ENCODE measurements at places on chromosomes 11 and 22. TPM values are rescaled to one million over a fixed set of nuclear protein-coding genes. Genes with fewer than 3 reads are reported as not detected.

ANO9 gene
- total RNA-seq: 18.4 TPM

SCUBE2 gene
- 0.89 TPM for total RNA-seq

DNA sequence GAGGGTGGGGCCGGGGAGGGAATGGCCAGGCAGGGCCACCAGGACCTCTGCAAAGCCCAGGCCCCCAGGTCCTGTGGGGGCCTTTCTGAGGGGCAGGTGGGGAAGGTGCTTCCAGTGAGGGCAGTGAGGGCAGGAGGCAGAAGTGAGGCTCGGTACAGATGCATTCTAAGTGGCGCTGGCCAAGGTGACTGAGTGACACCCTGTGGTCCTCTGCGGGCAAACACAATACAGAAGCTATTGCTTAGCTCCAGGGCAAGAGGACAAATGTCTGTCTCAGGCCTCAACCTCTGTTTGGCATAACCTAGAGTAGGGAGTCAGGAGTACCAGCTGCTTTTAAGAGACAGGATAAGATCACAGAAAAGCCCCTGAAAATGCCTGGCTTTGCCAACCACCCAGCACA is 31.3 kb downstream of the B3GAT1 start:
- DNase-seq: no peak

- DNase-seq: no peak
Observed at GRCh38 chr11:28910926-28911325, 802.7 kb downstream of the METTL15 start.

- no peak for DNase-seq
Observed at GRCh38 chr11:135006800-135007199, 594.8 kb upstream of the B3GAT1 start.

GRCh38 chr11:121555121-121555520 is 102.4 kb upstream of the SORL1-AS1 start:
- no peak for DNase-seq

- no peak for DNase-seq
Observed at GRCh38 chr11:80173371-80174136, 732.7 kb upstream of the TENM4 start.

DNA sequence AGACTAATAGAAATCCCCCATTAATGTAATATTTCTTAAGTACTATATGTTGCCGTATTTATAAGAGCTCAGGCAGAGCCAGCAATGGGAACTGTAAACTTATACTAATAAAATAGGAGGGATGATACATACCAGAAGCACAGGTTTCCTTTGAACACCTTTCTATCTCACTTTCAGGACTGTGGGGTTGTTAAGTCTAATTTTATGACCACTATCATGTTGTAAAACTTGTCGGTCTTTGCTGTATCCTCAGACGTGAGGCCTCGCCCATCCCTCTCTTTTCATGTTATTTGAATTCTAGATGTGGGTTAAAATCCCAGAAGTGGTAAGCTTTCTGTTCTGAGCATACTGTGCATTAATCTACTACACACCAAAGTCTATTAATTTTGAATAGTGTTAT is 1083.5 kb upstream of the TENM4 start:
- DNase-seq: no peak

Data from kidney epithelial cell (primary cell).